Stimulated activated CD4-positive, alpha-beta T cell treated with anti-CD3 and anti-CD28 coated beads, Interleukin-15, amount 100 ng/mL, for 48 hours (primary cell): ENCODE measurements at places on chromosomes 16 and 17.

GRCh38 chr17:10429421-10430045 lies 7.8 kb upstream of the MYH8 start:
- DNase-seq, result no peak

GRCh38 chr17:32732900-32733299 lies 144.0 kb downstream of the MYO1D start:
- DNase-seq, result no peak

- DNase-seq, result no peak
Observed at GRCh38 chr16:21277045-21277926, 804 bp downstream of the CRYM start.

DNA sequence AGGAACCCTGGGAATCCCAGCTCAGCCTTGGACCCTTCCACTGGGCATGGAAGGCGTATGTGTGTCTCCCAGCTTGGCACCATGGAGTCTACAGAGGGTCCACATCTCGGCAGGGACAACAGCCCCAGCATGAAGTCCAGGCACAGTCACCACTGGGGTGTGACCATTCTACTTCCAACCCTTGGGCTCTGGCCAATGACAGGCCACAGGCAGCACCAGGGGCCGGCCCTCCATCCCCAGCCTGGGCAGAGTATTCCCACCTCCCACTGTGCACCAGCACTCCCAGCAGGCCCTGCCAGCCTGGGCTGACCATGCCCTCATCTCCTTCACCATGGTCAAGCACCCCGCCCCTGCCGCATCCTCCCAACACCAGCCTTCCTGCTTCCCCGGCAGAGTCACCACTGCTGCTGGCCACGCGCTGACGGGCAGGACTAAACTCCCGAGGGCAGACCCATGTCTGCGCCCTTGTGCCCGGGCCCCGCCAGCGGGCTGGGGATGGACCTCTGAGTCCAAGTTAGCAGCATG lies 9.5 kb upstream of the PPP1R27 start:
- DNase-seq, result no peak

DNA sequence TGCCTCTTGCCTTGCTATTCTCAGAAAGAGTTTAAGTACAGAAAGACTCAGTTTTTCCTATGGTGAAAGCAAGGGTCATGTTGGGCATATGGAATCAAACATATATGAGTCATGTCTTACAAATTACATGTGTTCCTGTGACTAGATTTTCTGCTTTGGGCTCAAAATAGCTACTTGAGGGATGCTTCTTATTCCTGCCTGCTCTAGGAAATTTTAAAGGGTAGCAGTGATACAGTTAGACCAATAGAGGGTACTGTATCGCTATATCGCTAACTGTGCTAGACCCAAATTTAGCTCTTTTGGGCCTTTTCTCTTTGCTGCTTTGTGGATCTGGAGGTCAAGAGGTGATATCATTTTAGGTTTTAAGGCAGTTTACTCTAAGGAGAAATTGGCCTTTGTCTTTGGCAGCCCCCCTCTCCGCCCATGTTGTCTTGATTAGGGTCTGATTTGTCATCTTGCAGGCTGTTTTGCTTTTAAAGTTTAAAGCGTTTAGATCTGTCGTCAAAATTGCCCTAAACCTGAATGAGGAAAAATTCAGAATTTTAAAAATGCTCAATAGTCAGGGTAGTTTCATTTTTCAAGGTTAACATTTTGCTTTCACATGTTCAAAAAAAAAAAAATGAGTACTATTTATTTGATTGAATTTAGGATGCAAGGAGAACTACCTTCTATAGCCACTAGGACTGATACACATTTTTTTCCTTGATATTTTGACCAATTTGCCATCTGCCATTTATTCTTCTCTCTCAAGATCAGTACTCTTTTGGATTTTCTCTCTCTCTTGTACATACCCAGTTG lies 8.8 kb downstream of the NFATC3 start:
- no peak for DNase-seq

- no peak for DNase-seq
Observed at GRCh38 chr17:31274252-31274651, 22.8 kb downstream of the OMG start.

- DNase-seq, result no peak
Observed at GRCh38 chr17:63986821-63987220, 11.3 kb upstream of the PRR29 start.

DNA sequence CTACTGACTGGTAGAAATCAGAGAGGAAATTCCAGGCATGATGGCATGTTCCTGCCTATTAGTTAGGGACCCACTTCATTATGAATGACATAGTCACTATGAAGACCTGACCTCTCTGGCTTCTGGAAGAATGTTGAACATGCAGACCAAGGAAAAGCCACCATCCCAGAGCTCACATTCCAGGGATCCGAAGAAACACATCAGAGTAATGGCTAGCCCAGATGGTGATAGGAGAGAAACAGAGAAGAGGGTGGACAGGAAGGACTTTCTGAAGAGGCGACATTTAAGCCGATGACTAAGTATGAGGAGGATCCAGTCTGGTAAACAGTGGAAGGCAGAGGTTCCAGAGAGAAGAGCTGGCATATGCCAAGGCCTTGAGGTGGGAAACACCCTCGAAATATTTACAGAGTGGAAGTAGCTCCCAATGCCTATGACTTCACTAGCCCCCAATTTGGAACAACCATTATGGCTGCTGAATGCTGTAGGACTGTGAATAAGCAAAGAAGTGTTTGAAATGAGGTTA lies 216.2 kb downstream of the RBFOX1 start:
- DNase-seq, result no peak

GRCh38 chr17:49515196-49515770 lies 20.2 kb downstream of the NGFR start:
- no peak for DNase-seq

GRCh38 chr16:87100306-87101058 lies 216.7 kb downstream of the C16orf95 start:
- no peak for DNase-seq

GRCh38 chr17:323721-324571 lies 28.7 kb downstream of the RPH3AL start:
- no peak for DNase-seq

DNA sequence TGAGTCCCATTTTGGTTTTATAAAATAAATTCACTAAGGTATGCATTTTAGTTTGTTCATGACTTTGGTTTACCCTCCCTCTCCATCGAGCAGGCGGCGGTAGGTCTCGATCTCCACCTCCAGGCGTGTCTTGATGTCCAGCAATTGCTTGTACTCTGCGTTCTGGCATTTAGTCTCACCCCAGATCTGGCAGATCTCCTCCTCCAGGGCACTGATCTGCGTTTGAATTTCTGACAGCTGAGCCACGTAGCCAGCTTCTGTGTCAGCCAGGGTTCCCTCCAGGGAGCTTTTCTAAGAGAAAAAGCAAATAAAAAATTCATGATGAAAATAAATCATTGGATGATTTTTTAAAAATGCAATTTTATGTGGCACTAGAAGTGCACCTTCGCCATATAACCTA lies 4.2 kb downstream of the KRT24 start:
- DNase-seq, result no peak

- no peak for DNase-seq
Observed at GRCh38 chr17:1977583-1978395, 47.3 kb downstream of the RTN4RL1 start.
